Sigmoid colon (tissue), 7 donors: ENCODE measurements at places on chromosomes 2 and 18.

- H3K4me1 ChIP-seq, result no peaks in the 10 kb centered on the region
- DNase-seq, result no peak
- H3K4me3 ChIP-seq, result no peak overlapping the region
- H3K27me3 ChIP-seq, result no peaks in the 10 kb centered on the region
Observed at GRCh38 chr18:80192653-80193385, 54.5 kb downstream of the PARD6G start.

- H3K4me3 ChIP-seq, result no peak overlapping the region
- H3K36me3 ChIP-seq, result no peaks in the 10 kb centered on the region
- H3K4me1 ChIP-seq, result peaks cover 12% of the 10 kb centered on the region
- no peak for DNase-seq
Observed at GRCh38 chr2:234249034-234249735, 198.7 kb downstream of the SPP2 start.

DNA sequence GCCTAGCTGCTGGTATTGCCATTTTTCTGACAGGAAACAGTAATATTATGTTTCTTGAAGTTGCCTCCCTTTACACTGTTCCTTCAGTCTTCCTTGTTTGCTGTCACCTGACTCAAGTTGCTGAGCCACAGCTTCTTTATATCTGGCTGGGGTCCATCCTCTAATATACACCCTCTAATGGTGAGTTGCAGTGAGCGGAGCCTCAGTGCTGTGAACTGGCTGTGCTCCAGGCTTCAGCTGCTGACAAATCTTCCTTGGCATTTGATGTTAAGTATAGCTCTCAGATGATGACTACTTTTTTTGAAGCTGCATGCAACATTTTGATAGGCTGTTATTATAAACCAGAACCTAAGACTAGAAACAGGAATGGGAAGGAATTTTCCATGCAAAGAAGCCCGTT, 366.7 kb downstream of the NUP35 start:
- no peaks in the 10 kb centered on the region for H3K27me3 ChIP-seq
- H3K4me1 ChIP-seq, result peaks cover 16% of the 10 kb centered on the region
- no peaks in the 10 kb centered on the region for H3K36me3 ChIP-seq
- peak; percentile 63 for DNase-seq

DNA sequence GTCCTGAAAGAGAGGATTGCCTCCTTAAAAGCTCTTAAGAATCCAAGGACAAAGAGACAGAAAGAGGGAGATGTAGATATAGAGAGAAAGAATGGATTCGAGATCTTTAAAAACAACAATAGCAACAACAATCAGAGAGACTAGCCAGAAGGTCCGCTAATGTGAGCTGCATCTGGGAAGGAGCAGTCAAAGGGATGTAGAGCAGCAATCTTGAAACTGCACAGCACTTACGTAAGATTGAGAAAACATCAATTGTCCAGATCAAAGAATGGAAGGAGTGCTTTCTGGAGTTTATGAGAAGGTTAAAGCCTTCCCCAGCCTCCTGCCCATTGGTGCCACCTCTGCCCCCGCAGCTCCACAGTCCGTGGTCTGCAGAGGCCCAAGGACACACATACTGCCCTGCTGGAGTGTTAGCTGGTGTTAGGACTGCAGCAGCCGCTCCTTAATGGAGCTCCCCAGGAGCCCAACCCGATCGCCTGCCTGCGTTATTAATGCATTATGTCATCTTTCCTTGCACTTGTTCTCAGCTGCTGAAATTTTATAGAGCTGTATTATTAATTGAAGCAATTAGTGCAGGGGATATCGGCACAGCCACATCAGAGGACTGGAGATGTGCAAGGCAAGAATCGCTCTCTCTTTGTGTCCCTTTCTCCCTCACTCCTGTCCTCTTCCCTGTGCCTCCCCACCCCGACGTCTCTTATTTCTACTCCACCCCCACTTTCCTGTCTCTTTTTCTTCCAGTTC, 94.2 kb upstream of the STPG4 start:
- H3K36me3 ChIP-seq, result no peaks in the 10 kb centered on the region
- peaks cover 4% of the 10 kb centered on the region for H3K4me1 ChIP-seq
- DNase-seq, result no peak
- no peaks in the 10 kb centered on the region for H3K27me3 ChIP-seq
- H3K27ac ChIP-seq, result no peak overlapping the region

GRCh38 chr2:48993576-48993975, 160.7 kb downstream of the FSHR start:
- no peaks in the 10 kb centered on the region for H3K4me1 ChIP-seq
- no peak overlapping the region for H3K27ac ChIP-seq
- no peaks in the 10 kb centered on the region for H3K36me3 ChIP-seq
- DNase-seq, result no peak

DNA sequence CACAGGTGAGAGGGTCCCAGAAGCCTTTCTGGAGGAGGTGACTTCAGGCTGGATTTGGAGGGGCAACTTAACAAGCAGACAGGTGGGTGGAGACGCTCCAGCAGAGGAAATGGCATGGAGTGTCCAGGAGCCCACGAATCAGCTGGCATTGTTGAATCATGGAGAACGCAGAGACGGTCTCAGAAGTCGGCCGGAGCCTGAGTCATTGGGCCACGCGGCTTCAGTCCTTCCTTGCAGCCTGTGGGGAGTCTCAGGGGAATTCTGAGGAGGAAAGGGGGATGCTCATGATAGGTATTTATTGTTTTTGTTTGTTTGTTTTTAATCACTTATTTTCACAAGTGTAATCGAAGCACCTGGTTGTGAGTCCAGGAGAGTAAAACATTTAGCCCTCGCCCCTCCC, 184.6 kb upstream of the HDAC4 start:
- no peaks in the 10 kb centered on the region for H3K36me3 ChIP-seq
- no peaks in the 10 kb centered on the region for H3K4me1 ChIP-seq
- H3K27me3 ChIP-seq, result no peaks in the 10 kb centered on the region
- no peak overlapping the region for H3K4me3 ChIP-seq
- peak; percentile 11 for DNase-seq
- no peak overlapping the region for H3K27ac ChIP-seq
